ENCODE measurements at places on chromosomes 16 and 17.

DNA sequence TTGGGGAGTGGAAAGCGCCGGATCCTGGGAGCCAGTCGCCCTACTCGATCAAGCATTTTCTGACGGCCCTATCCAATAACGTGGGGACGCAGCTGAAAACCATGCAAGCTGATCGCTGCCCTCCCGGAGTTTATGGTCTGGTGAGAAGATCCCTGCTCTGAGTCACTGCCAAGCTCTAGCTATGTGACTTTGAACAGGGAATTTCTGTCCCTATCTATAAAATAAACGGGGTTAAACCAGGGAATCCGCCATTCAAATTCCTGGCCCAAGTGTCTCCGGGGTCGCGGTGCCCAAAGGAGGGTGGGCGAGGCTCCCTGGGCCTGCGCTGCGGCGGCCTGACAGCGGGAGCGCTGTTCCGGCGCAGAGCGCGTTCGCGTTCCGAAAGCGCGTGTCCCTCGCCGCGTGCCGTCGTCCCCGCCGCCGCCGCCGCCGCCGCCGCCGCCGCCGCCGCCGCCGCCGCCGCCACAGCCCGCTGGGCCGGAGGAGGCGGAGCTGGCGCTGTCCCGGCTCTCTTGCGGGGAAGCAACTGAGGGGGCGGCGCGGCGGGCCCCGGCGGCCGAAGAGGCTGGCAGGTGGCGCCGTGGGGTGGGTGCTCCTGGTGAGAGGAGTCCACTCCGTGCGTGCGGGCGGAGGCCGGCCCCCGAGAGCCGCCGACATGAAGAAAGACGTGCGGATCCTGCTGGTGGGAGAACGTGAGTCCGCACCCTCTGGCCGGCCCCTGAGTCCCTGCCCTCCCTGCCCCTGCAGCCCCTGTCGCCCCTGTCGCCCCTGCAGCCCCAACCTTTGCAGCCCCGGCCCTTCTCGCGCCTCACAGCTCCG lies at the start of gene RHOT1:
Gene RHOT1 (plus strand): TSS at position 465 of the 819 bp plus-strand sequence. CDS start 191 bp downstream, at position 656.
- peak; percentile 84 for DNase-seq

- DNase-seq, result no peak
Observed at GRCh38 chr17:76492989-76493501, 8.2 kb downstream of the RHBDF2 start.

GRCh38 chr16:64077242-64077641 lies 1044.6 kb downstream of the CDH11 start:
- no peak for DNase-seq

- DNase-seq, result no peak
Observed at GRCh38 chr16:11298143-11298900, 17.2 kb upstream of the PRM1 start.

DNA sequence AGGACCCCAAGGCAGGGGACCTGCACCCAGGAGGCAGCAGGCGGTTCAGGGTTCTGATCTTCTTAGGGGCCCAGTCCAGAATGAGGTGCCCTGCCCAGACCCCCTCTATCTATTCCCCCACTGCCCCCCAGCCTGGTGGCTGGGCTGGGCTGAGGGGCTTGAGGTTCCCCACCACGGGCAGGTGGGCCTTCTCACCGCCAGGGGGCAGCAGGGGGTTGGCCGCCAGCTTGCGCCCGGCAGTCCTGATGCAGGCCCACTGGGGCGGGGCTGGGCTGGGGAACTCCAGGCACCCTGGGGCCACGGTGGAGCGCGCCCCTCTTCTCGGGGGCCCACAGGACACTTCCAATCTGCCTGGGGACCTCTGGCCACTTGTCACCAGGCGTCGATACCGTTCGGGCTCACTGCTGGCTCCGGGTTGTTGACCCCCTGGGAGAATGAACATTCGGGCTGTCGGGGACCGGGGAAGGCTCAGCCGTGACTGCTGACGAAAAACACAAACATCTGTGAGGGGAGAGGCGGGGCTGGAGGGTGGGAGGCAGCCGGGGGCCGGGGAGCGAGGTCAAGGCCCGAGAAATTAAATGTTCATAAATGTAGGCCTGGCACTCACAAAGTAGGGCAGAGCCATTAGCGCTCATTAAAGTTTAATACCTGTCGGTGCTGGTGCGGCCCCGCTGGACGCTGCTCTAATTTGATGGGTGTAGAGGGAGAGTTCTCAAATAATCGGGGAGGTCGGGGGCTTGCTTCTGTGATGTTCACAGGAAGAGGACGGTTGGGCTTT lies 219.3 kb upstream of the GSE1 start:
- DNase-seq, result peak; percentile 85

DNA sequence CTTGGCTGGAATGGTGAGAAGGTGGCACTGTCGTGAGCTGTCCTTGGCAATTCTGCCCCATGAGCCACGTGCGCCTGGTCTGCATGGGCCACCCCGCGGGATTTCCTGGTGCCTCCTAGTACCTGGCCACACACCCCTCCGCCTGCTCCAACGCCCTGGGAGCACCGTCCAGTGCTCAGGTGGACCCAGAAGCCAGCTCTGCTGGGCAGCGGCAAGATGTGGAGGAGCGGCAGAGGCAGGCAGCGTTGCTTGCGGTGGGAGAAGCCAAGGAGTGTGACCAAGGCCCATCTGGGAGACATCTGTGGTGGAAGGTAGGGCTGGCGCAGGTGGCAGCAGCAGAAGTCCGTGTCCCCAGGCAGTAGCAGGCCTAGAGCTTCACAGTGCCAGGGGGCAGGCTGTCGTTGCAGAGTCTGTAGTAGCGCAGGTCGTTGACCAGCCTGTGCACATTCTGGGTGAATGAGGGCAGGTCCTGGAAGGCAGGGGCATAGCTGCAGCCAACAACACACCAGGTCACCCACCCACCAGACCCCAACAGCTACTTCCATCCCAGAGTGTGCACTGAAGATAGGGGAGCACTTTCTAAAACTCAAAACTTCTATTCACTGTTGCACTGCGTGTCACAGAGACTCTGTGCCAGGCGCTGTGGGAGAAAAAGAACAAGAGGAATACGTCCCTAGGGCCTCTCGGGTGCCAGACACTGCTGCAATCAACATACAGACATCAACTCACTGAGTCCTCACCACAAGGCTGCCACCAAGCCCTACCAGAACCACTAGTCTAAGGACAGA lies 34.9 kb upstream of the GSG1L start:
- DNase-seq, result no peak

DNA sequence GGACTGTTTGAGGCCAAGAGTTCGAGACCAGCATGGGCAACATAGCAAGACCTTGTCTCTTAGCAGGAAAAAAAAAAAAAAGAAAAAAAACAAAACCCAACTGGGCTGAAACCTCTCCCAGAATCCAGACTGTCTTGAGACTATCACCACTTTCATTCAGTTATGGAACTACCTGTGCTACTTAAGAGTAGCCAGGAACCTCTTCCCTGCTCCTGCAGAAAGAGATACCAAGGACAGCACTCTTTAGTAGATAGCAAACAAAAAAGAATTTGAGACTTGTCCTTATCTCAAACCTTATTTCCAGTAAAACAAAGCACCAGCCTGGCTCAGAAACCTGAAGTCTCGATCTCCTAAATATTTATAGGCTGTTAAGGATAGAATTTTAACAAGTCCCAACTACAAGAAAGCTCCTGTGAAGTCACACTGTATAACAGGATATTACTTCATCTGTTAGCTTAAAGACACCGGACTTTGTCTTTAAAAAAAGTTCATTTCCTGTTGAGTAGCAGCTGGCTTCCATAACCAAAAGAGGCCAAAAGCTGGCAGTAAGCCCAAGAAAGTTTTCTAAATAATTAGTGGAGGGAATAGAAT lies 5.1 kb downstream of the CDR2 start:
- DNase-seq, result no peak

DNA sequence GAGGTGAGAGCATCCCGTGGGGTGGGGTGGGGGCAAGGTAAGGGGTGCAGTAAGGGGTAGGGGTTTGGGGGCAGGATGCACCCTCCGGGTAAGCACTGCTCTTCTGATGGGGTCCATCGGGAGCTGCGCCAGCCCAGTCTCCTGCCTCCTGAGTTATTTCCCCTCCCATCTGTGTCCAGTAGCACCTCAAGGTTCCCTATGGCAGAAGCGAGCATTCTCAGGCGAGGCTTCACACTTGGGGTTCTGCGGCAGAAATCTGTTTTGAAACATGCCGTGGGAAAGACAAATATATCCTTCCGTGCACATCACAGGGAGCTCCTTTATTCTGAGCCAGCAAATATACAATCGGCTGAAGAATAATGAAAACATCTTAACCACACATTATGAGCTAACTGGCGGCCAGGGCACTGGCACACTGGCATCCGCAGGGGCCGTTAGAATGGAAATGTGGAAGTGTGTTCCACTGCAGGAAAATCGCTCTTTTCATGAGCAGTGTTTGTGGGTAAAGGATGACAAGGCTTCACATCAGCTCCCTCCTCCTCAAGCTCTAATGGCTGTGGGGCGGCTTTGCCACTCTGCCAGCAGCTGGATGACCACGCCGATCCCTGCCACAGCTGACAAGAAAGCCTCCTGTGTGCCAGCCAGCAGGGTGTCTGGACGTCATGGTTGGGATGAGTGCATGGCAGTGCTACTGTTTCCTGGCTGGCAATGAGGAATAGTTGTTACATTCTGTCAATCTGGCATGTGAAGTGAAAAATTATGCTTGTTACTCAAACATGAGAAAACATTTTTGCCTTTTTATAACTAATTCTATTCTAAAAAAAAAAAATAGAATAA lies 20.0 kb downstream of the MTHFSD start:
- DNase-seq, result no peak

DNA sequence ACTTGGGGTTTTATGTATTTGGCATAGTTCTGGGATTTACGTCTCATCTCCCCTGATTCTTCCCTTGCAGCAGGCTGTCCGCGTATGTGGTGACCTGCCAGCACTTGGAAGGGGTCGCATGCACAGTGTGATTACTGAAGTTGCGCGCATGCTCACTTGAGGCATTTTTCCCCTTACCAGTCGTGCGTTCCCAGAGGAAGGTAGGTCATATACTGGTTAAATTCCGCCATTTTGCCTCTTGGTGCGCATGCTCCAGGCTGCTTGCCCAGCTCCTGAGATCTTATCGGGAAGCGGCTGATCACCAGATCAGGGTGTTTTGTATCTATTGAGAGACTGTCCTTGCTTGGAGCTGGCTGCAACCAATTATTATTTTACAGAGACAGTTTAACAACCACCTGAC lies 56.5 kb upstream of the TEX2 start:
- DNase-seq, result no peak

DNA sequence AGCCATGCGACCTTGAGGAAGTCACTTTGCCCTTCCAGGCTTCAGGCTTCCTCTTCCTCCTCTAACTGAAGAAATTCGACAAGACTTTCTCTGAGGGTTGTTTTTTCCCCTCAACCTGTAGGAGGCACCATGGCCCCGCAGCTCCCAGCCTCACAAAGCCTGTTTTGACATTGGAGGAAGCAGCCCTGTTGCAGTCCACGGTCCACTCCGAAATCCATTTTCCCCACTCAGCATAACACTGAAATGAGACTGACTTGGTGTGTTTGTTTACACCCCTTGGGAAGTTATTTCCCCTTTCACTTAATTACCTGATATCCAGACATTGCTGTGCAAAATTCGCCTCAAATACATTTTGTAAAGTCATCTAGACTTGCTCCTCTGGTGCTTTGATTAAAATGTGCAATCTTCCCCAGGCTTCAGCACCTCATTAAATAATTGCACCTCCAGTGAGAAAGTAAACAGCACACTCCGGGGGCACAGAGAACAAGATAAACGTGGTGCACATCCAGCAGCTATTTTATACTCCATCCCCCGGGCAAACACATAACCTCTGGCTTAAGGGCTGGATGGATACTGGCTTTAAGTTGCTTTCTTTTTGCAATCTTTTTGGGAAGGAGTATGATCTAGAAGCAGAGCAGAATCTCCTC lies 41.4 kb upstream of the PIRT start:
- no peak for DNase-seq
